ENCODE measurements at places on chromosomes 2 and 18.

DNA sequence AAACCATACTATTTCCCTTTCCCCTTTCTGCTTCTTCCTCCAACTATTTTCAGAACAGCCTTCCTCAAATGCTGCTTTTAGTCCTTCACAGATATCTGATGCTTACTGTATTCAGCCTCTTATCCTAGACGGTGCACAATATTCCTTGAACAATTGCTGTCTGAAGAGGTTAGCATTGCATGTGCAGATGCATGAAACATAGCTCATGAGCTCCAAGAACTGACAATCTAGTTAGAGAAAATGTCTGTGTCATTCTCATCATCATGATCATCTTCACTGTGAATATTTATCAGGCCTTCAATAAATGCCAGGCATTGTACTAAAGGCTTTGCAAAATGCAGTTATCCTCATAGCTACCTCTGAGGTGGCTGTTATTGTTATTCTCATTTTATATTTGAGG lies 190.7 kb downstream of the DNER start:
- DNase-seq: no peak

GRCh38 chr2:61144697-61145268 lies 17.2 kb upstream of the C2orf74 start:
- peak; percentile 89 for DNase-seq

DNA sequence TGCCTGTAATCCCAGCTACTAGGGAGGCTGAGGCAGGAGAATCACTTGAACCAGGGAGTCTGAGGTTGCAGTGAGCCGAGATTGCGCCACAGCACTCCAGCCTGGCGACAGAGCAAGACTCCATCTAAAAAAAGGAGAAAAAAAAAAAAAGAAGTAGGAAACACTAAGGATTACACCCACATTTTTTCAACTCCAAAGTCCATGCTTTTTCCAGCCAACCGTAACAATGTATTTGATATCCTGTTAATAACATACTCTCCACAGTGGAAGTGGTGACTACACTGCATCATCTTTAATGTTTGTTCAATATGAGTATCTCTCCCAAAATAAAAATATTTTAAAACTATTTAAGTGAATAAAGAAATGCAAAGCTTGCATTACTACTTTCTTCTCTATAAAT lies 481.6 kb upstream of the ACVR2A start:
- no peak for DNase-seq

GRCh38 chr2:96864343-96865091 lies 5.4 kb downstream of the SEMA4C start:
- DNase-seq: no peak

DNA sequence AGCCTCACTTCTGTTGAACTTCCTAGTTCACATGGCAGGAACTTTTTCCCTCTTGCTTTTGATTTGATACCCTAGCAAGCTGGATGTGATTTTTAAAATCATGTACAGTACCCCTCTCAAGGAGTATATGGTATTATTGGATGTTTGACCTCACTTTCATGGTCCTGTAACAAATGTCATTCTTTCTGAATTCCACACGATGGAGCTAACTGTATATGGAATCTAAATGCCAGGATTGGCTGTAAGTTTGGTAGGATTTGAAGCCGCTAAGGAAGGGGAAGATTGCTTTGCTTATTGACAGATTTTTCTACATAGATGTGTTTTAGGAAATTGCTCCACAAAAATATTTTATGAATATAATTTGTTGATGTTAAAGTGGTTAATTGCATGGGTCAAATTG lies 18.3 kb downstream of the MAIP1 start:
- no peak for DNase-seq

- DNase-seq: no peak
These were observed 193.8 kb downstream of the GULP1 start for GRCh38 chr2:188485496-188485895.

GRCh38 chr2:206096876-206097275 lies 10.9 kb upstream of the INO80D start:
- DNase-seq: no peak

DNA sequence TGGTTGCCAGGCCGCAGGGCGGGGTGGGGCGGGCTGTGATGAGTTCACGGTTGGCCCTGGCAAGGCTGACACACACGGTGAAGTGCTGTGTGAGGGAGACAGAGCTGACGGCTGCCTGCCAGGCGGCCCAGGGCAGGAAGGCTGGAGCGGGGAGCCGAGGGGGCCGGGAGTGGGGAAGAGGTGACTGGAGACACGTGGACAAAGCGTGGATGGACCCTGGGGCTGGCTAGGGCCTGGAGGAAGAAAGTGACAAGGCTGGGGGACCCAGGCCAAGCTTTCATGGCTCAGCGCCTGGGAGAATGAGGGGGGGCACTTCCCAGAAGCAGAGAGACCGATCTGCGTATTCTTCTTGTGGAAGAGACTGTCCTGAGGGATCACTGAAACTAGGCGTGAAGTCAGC lies 123.2 kb downstream of the DYSF start:
- no peak for DNase-seq

DNA sequence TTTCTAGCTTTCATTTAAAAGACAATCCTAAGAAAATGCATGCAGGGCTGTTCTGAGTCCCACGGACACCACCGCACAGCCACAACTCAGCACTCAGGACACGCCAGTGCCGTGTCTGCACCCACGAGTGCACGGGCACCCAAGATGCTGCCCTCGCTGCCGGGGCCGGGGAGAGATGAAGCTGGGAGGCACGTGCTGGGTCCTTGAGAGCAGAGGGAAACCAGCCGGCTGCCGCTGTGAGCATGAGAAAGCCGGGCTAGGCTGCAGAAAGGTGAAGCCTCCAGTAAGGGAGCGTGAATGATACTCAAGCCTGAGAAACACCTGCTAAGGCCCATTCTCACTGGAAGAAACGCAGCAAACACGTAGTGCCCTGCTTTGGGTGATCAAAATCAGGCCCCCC lies 4.8 kb downstream of the COPS9 start:
- DNase-seq: no peak

DNA sequence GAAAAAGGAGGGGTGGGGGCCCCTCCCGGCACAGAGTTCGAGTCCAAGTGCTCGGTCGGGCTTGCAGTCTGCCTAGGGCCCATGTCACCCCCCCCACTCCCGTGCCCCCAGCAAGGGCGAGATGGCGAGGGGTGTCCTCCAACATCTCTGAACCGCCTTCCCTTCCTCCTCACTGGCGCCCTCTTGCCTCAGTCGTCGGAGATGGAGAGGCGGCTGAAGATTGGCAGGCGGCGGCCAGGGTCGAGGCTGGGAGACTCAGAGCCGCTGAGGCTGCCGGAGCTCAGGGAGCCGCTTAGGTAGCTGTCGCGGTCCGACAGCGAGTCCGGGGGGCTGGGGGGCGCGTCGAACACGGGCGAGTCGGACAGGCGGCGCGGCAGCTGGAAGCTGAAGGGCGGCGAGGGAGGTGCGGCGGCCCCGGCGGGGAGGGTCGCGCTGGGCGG lies 2.3 kb downstream of the ZFP36L2 start:
- DNase-seq: peak; percentile 63

- DNase-seq: no peak
These were observed 36.4 kb downstream of the ADAM17 start for GRCh38 chr2:9519250-9519649.

GRCh38 chr2:159266554-159266953 lies 19.9 kb downstream of the WDSUB1 start:
- no peak for DNase-seq

- DNase-seq: no peak
These were observed 19.7 kb upstream of the TLK1 start for GRCh38 chr2:171180229-171180930.

DNA sequence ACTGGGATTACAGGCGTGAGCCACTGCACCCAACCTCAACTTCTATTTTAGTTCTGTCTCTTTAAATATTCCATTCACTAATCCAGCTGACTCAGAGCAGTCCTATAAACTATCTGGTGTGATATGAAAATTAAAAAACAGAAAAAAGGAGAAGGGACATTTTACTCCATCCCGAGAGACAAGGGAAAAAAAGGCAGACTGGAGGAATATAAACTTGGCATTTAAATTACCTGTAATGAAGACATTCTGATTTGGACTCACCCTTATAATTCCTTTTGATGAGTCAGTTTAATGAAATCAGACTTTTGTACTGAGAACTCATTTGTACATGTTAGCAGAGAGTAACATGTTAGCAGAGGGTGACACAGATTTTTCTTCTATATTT lies 74.8 kb upstream of the RIOK3 start:
- DNase-seq: no peak

GRCh38 chr2:160054984-160055725 lies 7.3 kb downstream of the PLA2R1 start:
- no peak for DNase-seq

- no peak for DNase-seq
These were observed 248.9 kb upstream of the CWC22 start for GRCh38 chr2:180255981-180256380.

- no peak for DNase-seq
These were observed 47.9 kb downstream of the COL3A1 start for GRCh38 chr2:189022053-189022481.

- no peak for DNase-seq
These were observed 194.2 kb upstream of the PKDCC start for GRCh38 chr2:41853427-41854191.

- DNase-seq: no peak
These were observed 11.8 kb downstream of the G6PC2 start for GRCh38 chr2:168912901-168913369.

GRCh38 chr2:140508756-140509155 lies 1622.1 kb downstream of the LRP1B start:
- no peak for DNase-seq

- no peak for DNase-seq
These were observed 48.9 kb downstream of the CDC42EP3 start for GRCh38 chr2:37622450-37623100.

DNA sequence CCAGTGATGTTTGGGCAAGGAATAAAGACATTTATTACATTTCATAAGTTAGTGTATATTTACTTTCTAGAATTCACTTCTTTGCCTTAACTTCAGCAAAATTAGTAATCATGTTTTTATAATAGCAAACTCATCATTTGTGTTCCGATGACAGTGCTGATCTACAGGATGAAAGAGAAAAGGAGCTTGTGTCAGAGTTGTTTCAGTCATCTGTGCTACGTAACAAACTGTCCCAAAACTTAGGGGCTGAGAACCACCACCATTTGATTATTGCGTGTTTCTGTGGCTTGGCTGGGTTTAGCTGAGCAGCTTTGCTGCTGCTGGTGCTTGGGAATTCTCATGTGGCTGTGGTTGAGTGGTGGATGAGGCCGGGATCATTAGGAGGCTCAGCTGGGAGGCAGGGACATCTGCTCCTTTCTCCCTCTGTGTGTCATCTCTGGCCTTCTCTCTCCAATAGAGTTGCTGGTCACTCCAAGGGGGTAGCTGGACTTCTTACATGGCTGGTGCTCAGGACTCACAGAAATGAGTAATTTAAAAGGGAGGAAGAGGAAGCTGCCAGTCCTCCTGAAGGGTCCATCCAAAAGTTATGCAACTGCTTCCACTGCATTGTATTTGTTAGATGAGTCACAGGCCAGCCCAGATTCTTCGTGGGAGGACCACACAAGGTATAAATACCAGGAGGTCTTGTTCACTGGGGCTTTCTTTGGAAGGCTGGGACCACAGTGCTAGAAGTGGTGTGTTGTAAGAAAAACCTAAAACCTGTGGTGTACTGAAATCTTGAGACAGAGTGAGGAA lies 43.4 kb upstream of the HAAO start:
- DNase-seq: no peak

DNA sequence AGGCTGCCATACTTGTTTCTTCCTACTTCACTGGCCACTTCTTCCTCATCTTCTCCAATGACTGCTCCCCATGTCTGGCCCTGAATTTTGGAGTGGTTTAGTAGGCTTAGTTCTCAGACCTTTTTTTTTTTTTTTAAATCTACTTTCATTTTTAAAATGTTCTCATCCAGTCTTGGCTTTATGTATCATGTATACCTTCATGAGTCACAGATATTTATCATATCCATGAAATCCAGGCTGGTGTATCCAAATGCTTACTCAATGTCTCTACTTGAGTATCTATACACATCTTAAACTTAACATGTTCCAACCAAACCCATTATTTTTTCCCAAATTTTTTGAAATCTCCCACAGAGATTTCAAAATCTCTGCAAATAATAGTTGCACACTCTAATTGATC lies 26.3 kb upstream of the CFAP36 start:
- DNase-seq: no peak

DNA sequence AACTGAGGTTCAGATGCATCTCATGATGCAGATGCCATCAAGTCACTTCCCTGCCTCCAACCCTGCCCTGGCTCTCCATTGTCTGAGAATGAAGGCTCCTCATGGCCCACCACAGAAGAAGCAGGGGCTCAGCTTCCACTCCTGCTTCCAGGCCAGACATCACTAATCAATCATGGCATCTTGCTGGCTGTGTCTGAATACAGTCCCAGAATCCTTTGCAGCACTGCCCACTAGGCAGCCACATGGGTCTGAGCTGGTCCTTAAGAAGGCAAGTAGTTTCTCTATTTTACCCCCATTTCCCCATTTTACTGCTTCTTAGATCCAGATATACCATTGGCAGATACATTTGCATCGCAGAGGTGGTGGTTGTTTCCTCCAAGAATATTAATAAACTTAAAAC lies 7.3 kb downstream of the ASPRV1 start:
- no peak for DNase-seq

Data from activated CD4-positive, alpha-beta T cell treated with anti-CD3 and anti-CD28 coated beads, Interleukin-2, amount 50 U/mL, for 4 hours (primary cell).